ENCODE measurements at places on chromosomes 3 and 15. TPM values are rescaled to one million over a fixed set of nuclear protein-coding genes. Genes with fewer than 3 reads are reported as not detected.

BCL6 gene
- total RNA-seq, result 39.6 TPM

UBR1 gene
- total RNA-seq, result 48.2 TPM

SI gene
- total RNA-seq, result not detected

TRH gene
- total RNA-seq, result not detected

AGBL1 gene
- total RNA-seq, result not detected

NME9 gene
- not detected for total RNA-seq

SLCO2A1 gene
- not detected for total RNA-seq

APOD gene
- not detected for total RNA-seq

ARPP19 gene
- 143 TPM for total RNA-seq

OR5K1 gene
- not detected for total RNA-seq

SIN3A gene
- total RNA-seq, result 123 TPM

SLC25A36 gene
- total RNA-seq, result 104 TPM

GOLGA8J gene
- total RNA-seq, result not detected

UPK1B gene
- total RNA-seq, result not detected

CMTM8 gene
- total RNA-seq, result 6.0 TPM

CCR9 gene
- not detected for total RNA-seq

LDHAL6B gene
- total RNA-seq, result not detected
